BJ (cell line): ENCODE measurements at places on chromosomes 2 and 18.

DNA sequence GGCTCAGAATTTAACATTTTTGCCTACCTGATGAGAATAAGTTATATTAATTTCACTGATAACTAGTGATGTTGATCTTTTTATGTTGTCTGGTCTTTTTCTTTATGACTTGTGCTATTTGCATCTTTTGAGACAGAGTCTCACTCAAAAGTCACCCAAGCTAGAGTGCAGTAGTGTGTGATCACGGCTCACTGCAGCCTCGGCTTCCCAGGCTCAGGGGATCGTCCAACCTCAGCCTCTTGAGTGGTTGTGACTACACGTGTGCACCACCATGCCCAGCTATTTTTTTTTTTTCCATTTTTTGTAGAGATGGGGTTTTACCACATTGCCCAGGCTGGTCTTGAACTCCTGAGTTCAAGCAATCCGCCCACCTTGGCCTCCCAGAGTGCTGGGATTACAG, 7.5 kb downstream of the SMCHD1 start:
- DNase-seq = no peak

DNA sequence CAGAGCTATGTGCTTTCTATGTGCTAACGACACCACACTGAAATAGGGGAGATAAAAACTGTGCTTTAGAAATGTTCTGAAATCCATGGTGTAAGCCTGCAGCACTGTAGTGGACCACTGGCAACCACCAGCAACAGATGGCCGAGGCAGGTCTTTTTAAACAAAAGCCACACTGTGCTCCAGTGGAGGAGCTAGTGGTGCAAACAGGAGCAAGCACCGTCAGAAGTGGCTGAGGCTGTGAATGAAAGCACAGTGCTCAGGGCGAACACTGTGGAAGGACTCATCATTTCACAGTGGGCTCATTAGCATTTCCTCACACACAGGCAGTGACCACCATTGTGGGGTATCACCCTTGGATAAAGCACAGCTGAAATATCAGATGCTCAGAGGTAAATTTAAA, 22.9 kb upstream of the MTX2 start:
- no peak for DNase-seq

DNA sequence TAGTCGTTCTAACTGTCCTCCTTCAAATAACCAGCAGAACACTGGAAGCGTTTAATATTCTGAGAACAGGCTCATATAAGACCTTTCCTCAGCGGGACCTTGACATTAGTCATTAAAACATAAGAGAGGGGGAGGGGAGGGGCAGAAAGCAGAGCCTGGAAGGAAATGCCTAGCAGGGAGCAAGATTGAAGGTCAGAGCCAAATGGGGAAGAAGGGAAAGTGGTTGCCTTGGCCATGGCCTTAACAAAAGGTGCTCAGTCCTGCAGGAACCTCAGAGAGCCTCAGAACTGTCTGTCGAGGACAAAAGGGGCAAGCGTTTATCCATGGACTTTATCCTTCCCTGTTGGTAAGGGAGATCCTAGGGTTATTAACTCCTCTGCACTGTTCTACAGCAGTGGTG, 856 bp upstream of the PLA2R1 start:
- no peak for DNase-seq

- DNase-seq = no peak
These were observed 73.3 kb downstream of the PIK3C3 start for GRCh38 chr18:42028247-42028832.

DNA sequence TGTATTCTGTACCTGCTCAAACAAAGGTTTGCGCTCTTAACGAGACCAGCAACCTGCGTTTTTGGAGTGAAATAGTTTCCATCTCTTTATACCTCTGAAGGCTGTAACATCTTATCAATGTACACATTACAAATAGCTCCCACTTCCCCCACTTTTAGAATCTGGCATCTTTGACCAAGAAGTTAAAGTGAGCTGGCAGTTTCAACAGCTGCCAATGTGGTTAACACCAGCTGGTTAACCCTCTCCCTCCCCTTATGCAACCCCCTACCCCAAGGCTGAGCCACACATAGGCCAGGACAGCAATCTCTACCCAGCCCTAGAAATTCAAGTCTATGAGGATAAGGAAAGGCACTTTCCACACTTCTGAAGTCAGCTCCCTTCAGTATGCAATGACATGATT, 2.2 kb upstream of the SERTAD2 start:
- no peak for DNase-seq

DNA sequence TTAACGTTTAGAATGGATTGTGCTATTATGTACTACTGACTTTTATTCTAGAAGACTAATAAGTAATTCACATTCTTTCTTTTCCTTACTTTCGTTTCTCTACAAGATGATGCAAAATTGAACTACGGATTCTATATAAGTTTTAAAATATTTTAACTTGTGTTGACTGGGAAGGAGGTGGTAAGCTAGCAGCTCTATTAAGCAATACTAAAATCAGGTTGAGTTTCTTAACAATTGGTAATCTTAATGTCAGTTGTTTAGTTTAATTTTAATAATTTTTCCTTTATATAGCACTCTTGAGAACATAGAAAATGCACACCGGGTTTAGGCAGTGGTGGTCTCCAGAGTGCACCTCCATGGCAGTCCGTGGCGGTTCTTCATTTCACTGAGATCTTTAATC, 215.2 kb downstream of the MCFD2 start:
- no peak for DNase-seq

DNA sequence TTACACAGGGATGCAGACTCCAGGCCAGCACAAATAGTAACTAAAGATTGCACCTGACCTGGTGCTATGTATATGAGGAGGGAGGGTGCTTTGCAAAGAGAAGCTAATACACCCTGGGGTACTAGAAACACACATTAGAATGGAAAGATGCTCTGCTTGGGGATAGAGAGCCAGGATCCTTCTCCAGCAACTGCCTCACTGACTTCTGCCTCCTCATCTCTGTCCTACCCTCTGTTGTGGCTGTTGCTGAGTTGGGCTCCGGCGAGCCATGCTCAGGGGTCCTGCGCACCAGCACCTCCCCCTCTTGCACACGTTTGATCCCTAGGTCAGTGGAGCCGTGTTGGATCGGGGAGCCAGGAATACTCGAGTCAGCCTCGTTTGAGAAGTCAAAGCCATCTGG, 23.7 kb upstream of the ORC2 start:
- no peak for DNase-seq

GRCh38 chr2:15323227-15323626, 237.9 kb downstream of the NBAS start:
- no peak for DNase-seq

DNA sequence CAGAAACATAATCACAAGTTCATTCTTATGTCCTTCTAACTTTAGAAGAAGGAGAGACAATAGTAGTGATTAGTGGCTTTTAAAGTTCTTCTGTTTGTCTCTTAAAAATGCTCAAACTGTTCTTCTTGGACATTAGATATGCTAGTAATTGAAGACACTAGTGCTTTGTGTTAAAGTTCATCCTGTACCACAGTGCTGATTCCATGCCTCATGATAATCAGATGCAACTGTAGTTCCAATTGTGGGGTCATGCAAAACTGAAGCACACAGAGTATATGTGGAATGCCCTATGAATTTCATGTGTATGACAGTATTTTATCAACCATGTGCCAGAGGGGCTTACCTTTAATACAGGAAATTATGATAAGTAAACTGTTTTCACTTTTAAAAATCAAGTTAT, 11.4 kb upstream of the KCNJ13 start:
- DNase-seq = no peak

DNA sequence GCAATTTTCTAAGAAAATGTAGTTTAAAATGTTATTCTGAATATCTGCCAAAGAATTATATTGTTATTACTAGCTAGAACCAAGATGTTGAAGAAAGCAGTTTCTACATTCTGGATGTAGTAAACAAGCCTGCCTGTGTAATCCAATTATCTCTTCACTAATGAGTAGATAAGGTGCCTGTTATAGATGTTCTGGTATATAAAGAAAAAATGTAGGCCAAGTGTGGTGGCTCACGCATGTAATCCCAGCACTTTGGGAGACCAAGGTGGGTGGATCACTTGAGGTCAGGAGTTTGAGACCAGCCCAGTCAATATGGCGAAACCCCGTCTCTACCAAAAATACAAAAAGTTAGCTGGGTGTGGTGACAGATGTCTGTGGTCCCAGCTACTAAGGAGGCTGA, 28.9 kb downstream of the CD302 start:
- no peak for DNase-seq
